ENCODE measurements at places on chromosomes 3 and 15.
A peak's percentile ranks its signal among the peaks of the same experiment; 100 is the strongest.

DNA sequence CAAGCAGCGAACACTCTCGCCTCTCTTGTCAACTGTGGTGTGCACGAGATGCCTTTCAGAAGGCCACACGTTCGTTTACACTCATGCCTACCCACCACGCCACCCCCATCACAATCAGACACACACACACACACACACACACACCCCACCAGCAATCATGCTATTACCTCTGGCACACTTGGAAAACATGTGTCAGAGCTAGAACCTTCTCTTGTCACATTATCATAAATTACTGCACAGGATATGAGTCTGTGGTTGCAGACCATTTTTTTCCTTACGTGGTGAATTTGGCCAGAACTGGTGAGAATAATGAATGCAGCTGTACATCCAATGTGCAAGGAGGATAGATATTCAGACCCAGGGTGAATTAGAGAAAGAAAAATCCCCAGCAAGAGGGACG, 52.4 kb downstream of the TRIM69 start:
- DNase-seq: no peak

- no peak for DNase-seq
Measured at GRCh38 chr3:155007729-155008128, 72.4 kb upstream of the MME start.

- peak; percentile 27 for DNase-seq
Measured at GRCh38 chr3:12487786-12488185, 3.5 kb downstream of the TSEN2 start.

DNA sequence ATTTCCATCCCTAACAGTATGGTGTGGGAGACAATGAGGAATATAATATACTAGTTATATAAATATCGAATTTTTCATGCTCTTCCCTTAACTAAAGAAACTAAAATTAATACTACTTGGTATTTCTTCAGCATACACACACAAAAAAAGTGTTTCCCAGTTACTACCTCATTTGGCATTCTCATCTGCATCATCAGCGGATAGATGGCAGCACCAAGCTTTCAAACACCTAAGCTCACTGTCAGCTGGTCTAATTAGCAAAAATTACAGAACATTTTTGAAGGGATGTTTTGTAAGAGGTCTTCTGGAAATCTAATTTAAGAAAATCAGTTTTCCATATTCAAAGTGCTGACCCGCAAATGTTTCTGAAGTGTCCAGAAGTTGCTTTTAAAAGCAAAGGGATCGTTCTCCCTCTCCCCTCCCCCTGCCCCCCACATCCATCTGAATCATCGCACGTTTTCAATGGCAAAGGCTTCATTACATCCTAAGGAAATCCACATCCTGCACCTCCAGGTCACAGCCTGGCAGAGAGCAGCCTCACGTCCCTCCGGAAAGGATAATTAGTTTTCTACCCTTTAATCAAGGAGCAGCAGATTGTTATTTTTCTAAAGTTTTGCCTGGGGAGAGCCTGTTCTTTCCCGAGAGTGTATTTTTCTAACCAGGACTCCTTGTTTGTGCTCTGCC, 86.1 kb upstream of the SPATA12 start:
- no peak for DNase-seq

DNA sequence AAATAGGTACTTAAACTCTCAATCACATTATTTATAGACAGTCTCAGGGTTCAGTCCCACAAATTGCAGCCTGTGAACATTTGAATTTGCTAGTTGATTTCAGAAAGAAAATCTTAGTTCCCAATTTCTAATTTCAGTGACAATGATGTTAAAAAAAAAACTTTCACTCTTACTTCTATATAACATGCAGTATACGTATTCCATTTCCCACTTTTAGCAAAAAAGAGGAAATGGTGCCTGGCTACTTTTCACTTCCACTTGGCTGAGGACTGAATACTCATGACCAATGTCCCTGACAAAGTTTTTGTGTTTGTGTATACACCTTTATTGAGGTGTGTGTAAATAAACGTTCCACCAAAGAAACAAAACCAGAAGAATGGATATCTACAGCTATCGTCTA, 32.1 kb upstream of the XCR1 start:
- peak; percentile 80 for DNase-seq

DNA sequence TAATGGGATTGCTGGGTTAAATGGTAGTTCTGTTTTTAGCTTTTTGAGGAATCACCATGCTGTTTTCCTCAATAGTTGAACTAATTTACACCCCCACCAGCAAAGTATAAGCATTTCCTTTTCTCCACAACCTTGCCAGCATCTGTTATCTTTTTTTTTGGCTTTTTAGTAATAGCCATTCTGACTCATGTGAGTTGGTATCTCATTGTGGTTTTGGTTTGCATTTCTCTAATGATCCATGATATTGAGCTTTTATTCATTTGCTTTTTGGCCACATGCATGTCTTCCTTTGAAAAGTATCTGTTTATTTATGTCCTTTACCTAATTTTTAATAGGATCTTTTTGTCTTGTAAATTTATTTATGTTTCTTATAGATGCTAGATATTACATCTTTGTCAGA, 288.2 kb downstream of the EPHA6 start:
- DNase-seq: no peak

GRCh38 chr15:73345658-73346057, 23.1 kb downstream of the HCN4 start:
- no peak for DNase-seq

DNA sequence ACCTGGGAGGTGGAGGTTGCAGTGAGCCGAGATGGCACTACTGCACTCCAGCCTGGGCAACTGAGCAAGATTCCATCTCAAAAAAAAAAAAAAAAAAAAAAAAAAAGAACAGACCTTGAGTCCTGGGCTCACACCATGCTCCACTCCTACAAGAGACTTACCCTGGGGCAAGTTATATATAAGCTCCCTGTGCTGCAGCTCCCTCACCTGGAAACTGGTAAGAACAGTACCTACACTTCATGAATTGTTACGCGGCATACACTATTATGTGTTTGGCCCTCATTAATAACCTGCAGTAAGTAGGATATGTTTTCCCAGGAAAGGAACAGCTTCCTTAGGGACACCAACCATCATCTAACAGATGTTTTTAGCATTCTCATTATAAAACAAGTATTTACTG, 119.6 kb downstream of the FMN1 start:
- no peak for DNase-seq

DNA sequence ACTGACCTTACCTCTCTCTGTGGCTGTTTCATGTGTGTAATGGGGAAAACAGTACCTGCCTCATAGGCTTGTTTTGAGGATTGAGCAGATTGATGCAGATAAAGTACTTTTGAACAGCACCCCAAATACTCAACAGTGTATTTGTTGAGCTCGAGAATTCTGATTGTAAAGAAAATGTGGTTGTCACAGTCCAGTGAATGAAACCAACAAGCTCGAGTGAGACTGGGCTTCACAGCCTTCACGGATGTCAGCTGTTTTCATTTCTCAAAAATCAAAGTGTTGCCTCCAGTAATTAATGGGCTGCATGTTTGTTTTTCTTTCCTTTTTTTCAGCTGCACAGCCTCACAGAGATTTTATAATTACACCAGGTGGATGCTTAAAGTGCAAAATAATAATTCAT, 43.7 kb downstream of the PARP15 start:
- no peak for DNase-seq

GRCh38 chr3:13588993-13589392, 40.1 kb downstream of the FBLN2 start:
- no peak for DNase-seq

DNA sequence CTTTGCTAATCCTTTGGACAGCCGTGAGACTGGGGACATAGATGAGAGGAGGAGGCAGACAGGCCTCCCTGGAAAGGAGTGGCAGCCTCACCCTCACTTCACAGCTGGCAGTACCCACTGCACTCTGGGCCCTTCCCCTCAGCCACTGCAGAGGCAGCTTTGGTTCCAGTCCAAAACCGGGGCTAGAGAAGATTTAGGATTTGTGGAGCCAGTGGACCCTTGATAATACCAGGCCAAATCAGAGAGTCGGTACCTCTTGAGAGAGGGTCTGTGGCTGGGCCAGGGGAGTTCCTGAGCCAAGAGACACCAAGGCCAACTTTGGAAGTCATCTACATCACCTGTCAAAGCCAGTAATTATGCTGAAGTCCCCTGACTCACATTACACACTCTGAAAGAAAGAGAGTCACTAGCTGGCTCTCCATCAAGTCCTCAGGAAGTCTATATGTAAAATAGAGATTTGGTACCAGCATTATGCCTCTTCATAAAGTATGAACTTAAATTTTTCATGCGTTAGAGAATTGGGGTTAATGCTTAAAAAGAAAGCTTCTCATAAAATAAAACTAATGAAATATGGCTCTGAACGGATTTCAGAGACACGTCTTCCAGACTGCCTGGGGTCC, 244.1 kb upstream of the SEMA6D start:
- no peak for DNase-seq

GRCh38 chr15:31077941-31078340, 23.6 kb downstream of the TRPM1 start:
- DNase-seq: no peak

GRCh38 chr15:74373056-74373650, 5.7 kb upstream of the CYP11A1 start:
- no peak for DNase-seq

GRCh38 chr3:15160662-15161061, 45.4 kb upstream of the CAPN7 start:
- DNase-seq: no peak

DNA sequence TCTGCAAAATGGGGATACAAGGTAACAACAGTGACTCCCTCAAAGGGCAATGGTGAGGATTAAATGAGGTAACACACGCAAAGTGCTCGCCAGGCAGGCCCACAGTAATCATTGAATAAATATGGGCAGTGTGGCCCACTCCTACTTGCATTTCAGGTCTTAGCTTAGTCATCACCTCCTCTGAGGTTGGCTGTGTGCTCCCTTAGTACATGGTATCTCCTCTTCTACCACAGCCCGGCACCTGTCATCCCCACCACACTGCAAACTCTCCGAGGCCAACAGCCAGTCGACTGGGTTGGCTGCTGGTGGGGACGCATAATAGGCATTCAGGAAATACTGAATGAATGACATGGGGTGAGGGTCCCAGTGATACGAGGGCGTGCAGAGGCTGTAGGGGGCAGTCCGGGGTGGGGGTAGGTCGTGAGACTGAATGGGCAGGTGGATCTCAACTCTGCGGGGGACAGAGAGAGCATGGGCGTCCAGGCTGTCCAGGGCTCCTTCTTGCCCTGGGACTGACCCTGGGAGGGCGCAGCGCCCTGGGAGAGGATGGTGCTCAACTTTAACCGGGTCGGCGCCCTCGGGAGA, 375 bp upstream of the MYZAP start:
- no peak for DNase-seq

- no peak for DNase-seq
Measured at GRCh38 chr3:12944413-12944812, 103.0 kb upstream of the RPL32 start.

DNA sequence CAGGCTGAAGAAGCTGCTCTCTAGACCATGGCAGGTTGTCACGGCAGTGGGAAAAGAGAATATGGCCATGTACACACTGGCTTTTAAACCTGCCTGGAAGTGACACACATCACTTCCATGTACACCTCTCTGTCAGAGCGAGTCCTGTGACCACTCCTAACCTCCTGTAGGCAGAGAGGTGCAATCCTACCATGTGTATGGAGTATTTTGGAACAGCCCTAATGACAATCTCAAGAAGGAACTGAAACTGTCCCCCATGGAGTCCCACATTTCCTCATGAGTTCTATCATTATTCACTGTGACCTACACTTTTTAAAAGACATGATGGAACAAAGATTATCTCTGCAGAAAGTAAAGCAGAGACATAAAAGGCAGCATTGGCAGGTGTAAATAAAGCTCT, 153.4 kb upstream of the PFN2 start:
- no peak for DNase-seq

DNA sequence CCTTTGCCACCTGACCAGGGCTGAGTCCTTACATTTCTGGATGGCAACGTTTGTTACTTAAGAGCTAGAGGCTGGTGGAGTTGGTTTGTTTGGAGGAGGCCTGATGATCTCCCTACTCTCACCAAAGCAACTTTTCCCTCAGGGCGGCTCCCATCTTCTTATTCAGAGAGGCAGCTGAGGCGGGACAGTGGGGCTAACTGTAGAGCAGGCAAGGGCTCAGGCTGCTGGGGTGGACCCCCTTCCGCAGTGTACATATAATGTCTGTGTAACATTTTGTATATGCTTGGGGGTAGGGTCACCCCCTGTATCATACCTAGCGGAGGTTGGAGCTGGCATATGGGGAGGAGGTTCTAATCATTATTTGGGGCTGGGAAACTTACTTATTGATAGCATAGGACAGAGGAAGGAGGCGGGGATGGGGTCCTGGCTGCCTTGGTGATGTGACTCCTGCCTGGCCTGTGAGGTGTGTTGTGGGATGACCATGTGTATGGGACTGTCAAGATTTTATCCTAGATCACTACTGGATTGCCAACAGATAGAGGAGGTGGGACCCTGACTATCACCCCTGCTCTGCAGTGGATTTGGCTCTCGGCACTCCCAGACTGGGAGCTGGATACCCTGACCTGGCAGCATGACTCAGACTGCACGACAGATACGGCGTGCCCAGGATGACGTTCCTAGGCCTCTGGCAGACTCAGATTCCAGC, 52.5 kb upstream of the UBE2Q2 start:
- no peak for DNase-seq

DNA sequence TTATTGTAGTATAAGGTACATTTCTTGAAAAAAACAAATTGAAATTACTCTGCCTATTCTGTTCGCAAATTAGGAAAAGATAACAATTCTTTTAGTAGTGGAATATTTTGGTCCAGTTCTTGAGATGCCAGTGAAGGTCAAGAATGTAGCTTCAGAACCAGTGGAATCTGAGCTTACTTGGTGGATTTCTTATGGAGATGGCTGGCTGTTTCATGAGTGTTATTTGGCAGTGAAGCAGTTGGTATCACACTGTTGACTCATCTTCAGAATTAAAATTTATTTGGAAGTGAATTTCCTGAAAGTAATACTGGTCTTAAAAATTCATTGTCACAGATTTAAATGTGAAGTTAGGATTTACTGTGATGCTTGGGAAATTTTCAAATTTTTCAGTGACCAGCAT, 19.1 kb downstream of the RNF13 start:
- no peak for DNase-seq

DNA sequence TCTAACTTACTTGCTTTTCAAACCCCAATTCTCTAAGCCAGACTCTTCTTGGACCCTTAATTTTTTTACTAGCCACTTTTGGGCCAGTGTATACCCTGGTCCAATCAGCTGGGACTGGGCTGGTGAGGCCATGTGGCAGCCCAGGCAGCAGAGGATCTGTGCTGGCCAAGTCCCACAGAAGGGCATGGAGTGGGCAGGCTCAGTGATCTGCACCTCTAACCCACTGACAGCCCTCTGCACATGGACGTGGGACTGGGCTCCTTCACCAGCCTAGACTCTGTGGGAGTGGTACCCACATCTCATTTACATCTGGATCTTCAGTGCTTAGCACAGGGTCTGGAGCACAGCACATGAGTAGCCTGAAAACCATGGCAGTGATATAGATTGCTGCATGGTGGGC, 56.1 kb upstream of the PRR23C start:
- DNase-seq: no peak

- no peak for DNase-seq
Measured at GRCh38 chr3:53231532-53232511, 24.0 kb downstream of the TKT start.

Measured in inflammatory macrophage treated with lipopolysaccharide for 1 hour (primary cell).